ENCODE measurements at places on chromosomes 4 and X.

DNA sequence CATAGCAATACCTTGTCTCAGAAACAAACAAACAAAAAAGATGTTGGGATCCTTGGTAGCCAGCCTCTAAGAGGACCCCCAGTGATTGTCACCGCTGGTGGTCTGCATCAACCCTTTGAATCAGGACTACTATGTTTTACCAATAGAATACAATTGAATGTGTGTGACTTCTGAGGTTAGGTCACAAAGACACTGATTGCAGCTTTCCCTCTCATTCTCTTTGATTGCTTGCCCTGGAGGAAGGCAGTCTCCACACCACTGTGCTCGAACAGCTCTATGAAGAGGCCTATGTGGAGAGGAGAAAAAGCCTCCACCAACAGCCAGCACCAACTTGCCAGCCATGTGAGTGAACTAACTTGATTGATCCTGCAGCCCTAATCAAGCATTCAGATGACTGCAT lies 2.8 kb upstream of the SMIM14 start:
- DNase-seq, result no peak

GRCh38 chr4:7371210-7371941 lies 63.4 kb downstream of the PSAPL1 start:
- DNase-seq, result no peak

DNA sequence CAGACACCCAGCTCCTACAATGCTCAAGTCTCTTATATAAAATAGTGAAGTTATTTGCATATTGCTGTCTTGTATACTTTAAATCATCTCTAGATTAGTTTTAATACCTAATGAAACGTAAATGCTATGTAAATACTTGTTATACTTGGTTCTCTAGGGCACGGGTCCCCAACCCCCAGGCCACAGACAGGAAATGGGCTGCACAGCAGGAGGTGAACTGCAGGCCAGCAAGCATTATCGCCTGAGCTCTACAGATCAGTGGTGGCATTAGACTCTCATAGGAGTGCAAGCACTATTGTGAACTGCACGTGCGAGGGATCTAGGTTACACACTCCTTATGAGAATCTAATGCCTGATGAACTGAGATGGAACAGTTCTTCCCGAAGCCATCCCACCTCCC lies 395.9 kb upstream of the EMCN start:
- no peak for DNase-seq

DNA sequence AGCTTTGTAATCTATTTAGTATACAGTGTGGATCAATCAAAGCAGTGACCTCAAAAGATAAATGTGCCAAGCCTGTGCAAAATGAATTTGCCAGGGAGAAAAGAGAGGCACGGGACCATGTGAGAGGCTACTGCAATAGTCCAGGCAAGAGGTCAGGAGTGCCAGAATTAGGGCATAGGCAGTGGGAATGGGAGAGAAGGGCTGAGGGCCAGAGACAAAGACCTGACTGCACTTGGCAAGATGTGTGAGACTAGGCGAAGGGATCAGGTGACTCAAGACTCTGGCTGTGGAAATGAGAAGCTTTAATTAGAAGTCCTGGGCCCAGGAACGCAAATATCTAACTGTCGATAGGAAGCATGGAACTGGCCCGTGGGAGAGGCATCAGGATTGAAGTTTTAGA lies 168.1 kb downstream of the DHX15 start:
- no peak for DNase-seq

DNA sequence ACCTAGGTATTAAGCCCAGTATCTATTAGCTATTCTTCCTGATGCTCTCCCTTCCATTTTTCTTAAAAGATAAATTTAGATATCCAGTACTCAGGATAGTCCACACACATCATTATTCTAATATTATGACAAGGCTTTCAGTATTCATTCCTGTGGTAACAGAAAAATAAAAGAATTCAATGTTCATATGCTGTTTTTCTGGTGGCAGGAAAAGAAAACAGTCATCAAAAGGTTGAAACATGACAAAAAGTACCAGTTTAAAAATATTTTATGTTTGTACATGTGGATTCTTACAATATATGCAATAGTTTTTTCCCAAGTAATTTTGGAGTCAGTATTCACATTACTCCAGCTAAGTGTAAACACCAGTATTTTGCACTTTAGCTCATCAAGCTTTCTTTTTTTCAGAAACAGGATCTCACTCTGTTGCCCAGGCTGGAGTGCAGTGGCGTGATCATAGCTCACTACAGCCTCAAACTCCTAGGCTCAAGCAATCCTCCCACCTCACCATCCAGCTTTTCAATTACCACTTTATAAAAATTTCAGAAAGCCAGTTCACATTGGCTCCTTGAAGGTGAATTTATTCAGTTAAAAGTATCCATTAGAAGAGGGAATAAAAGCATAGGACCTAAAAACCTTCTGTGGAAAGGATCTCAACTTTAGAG lies 2.3 kb downstream of the APBB2 start:
- no peak for DNase-seq

- no peak for DNase-seq
Observed at GRCh38 chr4:150462743-150463142, 119.2 kb upstream of the MAB21L2 start.

DNA sequence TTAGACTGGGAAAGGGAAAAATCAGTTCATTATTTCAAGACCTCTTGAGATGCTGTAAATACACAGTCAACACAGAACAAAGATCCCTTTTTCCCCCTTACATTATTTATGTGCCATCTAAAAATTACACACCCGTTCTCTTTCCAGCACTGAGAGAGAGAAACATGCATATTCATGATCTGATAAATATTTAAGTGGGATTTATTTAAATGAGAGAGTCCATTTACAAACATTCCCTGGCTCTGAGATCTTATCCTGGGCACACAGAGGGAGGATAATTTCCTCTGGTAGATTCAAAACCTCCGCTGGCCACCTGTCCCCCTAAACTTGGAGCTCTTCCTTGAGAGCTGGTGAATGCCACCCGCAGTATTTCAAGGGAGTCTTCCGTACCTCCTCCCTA lies 88.6 kb downstream of the GRIA3 start:
- no peak for DNase-seq

DNA sequence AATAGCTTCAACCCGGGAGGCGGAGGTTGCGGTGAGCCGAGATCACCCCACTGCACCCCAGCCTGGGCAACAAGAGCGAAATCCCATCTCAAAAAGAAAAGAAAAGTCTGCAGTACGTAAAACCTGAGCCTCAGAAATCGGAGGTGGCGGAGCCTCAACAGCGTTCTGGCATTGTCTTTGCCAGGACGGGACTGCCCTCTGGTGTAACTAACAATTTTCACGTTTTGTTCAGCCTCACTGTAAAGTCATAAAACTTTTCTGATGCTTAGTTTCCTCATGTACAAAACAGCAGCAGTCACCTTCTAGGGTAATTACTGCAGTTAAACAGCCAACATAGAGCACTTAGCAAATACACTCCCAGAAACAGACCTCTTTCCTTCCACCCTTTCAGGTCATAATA lies 121.7 kb downstream of the RBM47 start:
- no peak for DNase-seq

DNA sequence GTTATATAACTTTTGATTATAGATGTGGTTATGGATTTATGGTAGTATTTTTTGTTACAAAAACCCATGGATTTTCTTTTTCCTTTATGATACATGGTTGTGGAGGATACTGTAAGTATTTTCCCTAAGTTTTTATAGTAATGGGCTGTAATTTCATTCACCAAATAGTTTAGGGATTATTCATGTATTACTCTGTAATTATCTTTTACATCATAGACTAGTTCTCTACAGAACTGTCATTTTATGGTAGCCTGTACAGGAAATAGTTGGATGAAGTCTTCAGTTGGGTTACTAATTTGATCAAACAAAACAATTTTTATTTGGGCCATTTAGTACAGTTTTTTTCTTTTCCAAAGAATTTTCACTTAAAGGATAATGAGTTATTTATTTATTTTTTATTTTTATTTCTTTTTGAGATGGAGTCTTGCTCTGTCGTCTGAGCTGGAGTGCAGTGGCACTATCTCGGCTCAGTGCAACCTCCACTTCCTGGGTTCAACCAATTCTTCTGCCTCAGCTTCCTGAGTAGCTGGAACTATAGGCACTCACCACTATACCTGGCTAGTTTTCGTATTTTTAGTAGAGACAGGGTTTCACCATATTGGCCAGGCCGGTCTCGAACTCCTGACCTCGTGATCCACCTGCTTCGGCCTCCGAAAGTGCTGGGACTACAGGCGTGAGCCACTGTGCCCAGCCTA lies 42.1 kb downstream of the RBPJ start:
- DNase-seq, result no peak

GRCh38 chrX:78555401-78555980 lies 103.6 kb downstream of the RTL3 start:
- DNase-seq, result no peak

- no peak for DNase-seq
Observed at GRCh38 chr4:162164906-162165510, 1.2 kb upstream of the FSTL5 start.

DNA sequence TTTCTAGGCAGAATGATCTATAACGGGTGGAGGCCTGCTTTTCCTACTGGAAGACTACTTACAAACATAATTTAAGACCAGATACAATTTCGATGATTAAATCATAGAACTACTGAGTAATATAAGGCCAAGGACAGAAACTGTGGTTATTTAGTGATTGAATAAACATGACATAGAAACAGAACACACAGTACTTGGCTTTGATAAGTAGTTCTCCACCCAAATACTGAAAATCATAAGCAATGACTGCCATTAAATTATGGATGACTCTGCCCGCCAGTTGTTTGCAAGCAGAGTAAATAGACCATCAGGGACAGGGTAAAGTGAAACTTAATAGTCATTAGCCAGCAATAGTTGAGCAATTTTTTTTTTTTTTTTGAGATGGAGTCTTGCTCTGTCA lies 17.2 kb upstream of the SMIM14 start:
- no peak for DNase-seq

DNA sequence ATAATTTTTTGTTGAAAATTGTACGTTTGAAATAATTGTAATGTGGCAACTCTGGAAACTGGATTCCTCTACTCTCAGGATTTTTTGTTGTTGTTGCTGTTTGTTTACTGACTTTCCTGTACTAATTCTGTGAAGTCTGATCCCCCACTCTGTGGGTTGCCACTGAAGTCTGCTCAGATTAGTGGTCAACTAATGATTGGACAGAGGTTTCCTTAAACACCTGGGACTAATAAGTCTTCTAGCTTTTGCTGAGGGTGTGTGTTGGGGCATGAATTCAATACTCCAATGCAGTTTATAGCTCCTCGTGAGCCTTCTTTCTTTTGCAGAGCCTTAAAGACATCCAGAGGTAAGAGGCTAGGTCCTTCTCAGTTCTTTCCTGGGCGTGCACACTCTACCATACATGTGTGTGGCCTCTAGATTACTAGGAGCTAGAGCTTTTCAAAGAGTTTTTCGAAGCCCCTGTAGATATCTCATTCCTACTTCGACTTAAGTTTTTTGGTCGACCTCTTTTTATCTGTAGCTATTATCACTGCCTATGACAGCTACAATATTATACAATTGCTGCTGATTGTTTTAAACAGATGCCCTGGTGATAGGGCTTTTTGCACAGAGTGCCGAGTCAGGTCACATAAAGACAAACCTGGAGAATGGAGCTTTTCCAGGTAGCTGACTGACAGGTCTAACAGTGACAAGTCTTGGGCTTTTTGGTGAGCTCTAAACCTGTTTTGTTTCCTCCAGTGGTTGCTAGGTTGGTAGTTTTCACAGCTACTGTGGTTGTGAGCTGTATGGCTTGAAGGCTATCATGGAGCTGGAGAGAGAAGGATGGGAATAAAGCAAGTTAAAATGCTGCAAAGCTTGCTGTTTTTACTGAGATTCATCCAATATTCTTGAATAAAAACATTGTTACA lies 34.0 kb downstream of the BMP2K start:
- no peak for DNase-seq

DNA sequence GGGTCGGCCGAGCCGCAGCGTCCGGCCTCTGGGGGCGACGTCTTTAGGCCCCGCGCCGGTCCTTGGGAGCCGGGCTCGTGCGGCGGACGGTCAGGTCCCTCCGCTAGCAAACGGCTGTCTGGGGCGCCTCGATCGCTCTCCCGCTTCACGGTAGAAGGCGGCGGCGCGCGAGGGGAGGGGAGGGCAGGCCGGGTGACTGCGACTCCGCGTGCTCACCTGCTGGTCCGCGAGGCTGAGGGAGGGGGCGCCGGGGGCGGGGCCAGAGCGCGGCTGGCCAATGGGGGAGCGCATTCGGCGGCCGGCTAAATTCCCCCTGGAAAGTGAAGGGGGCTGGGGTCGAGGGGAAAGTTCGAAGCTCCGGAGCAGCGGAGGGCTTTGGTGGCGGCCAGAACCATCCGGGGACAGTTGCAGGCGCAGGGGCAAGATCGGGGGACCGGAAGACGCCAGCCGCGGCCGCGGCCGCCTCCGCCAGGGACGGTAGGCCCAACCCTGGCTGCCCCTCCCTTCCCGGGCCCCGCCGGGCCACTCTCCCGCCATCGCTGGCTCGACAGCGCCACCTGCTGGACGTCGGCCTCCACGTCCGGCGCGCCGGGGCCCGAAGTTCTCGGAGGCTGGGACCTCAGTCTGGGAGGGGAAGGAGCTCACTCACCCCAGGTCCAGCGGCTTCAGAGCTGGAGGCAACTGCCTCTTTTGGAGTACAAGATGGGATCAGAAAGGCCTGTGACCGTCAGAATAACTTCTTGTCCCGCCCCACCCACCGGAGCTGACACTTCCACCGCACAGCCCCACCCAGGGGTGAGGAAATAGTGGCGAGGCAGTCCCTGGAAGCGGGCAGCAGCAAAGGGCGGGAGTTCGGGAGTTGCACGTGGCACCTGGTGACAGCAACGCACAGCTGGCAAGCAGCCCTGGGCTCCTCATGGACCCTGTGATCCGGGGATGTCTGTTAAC lies 49.9 kb downstream of the ELF4 start:
- DNase-seq, result peak; percentile 83

DNA sequence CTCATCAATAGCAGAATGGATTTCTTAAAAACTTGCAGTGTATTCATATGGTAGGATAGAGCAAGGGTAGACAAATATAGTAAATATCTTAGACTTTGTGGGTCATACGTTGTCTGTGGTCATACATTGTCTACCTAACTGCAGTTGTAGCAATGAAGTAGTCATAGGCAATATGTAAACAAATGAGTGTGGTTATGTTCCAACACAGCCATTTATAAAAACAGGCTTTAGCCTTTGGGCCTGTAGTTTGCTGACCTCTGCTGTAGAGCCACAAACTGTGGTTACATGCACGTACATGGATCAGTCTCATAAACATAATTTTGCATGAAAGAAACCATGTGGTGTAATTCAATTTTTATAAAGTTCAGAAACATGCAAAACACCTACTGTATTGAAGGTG lies 98.9 kb downstream of the LARP1B start:
- no peak for DNase-seq

Measured in stimulated activated CD4-positive, alpha-beta T cell treated with anti-CD3 and anti-CD28 coated beads, Interleukin-4, amount 100 ng/mL, for 24 hours (primary cell).